Activated CD8-positive, alpha-beta memory T cell treated with anti-CD3 and anti-CD28 coated beads for 4 hours (primary cell): ENCODE measurements at places on chromosomes 11 and 22.

DNA sequence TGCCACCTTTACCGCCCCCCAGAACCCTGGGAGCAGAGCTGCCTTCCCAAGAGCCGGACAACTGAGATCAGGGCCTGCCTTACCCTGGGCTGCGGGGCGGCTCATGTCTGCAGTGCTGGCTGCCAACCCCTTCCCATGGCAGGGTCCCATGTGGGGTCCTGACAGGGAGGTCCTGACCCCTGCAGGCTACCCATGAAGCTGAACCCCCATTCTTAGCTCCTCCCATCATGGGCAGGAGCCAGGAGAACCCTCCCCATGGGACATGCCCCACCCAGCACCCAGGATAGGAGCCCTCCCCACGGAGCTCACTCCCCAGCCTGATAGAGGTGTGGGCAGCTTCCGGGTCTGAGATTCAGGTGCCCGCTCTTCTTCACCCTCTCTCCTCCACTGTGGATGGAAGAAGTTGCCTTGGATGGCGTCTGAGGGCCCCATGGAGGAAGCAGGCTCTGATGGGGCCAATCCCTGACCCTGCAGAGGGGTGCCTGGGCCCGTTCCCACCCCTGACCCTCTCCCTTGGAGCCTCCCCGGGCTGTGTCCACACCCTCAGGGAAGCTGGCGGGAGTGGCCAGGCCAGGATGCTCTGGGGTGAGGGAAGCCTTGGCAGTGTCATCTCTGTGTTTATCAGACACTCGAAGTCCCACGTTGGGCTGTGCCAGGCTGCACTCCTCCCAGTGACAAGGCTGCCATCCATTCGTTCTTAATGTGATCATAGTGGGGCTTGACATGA, 1508.2 kb downstream of the BRD1 start:
- no peak for DNase-seq

GRCh38 chr22:19893363-19893762, 38.7 kb upstream of the GNB1L start:
- DNase-seq = no peak

GRCh38 chr22:43998679-43999264, 25.3 kb upstream of the PARVB start:
- DNase-seq = no peak

DNA sequence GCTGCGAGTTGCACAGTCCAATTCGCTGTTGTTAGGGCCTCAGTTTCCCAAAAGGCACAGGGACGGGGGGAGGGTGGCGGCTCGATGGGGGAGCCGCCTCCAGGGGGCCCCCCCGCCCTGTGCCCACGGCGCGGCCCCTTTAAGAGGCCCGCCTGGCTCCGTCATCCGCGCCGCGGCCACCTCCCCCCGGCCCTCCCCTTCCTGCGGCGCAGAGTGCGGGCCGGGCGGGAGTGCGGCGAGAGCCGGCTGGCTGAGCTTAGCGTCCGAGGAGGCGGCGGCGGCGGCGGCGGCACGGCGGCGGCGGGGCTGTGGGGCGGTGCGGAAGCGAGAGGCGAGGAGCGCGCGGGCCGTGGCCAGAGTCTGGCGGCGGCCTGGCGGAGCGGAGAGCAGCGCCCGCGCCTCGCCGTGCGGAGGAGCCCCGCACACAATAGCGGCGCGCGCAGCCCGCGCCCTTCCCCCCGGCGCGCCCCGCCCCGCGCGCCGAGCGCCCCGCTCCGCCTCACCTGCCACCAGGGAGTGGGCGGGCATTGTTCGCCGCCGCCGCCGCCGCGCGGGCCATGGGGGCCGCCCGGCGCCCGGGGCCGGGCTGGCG, at the start of gene BCR:
Gene BCR, plus strand, starts transcription at position 209 of the 592 bp plus-strand sequence. CDS start 452 bp downstream, outside the sequence.
- DNase-seq = peak; percentile 30

DNA sequence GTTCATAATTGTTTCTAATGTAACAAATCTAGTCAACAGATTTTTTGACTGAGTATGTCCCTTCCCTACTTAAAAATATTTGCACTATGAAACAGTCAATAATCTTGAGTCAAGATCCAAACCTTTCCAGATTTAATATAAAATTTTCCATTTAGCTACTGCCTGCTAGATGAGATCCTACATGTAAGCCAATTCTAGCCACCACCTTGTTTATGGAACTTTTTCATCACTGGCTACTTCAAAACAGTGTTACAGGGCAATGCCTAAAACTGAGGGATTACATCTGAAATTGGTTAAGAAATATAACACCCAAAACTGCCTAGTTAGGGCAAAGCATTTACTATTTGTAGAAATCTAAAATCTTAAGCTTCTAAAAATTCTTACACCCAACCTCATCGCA, 10.5 kb upstream of the FUT4 start:
- no peak for DNase-seq

DNA sequence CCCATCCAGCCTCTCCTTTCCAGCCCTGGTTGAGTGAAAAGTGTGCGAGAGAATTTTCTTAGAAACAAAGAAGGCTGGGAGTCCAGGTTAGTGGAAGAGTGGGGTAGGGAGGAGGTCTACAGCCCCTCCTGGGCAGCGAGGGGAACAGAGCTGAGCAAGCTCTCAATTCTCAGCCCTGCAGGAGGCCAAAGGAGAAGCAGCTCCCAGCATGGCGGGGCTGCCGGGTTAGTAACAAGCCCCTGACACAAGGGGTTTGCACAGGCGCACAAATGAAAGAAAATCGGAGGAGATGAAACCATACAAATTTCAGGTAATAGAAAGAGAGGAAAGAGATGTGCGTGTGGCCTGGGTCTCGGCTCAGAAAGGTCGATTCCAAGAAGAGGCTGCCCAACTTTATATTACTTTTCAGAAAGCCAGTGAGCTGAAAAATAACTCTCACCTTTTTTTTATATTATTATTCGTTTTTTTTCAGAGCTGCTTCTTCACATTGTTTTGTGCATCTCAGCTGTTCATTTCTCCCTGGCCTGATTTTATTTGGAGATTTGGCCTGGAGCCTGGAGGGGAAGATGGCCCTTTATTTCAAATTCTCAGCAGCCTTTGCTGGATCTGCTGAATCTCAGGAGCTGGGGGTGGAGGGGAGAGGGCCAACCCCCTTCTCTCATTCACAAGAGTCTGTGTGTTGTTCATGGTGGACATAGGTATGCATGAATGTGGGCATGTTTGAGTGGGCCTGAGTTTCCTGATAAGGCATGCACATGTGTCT, 583.2 kb downstream of the BUD13 start:
- DNase-seq = no peak

GRCh38 chr22:17976121-17976520, 48.2 kb downstream of the MICAL3 start:
- no peak for DNase-seq

DNA sequence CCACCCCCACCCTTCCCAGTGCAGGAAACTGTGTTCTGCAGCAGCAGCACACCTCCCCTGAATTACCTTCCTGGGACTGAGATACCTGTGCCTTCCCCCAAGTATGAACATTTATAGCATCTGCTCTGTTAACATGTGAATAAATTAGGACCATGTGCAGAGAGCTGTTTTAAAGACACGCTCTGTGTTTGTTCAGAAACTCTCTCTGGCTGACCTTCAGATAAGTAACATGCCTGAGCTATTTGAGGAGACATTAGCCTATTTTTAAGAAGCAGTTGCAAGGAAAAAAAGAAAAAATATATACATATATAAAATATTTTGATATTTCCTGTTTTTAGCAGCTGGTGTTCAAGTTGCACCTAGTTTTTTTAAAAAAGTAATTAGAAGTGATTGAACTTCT, 5.4 kb downstream of the NAV2 start:
- no peak for DNase-seq

GRCh38 chr11:86610559-86611341, 61.7 kb downstream of the ME3 start:
- no peak for DNase-seq

DNA sequence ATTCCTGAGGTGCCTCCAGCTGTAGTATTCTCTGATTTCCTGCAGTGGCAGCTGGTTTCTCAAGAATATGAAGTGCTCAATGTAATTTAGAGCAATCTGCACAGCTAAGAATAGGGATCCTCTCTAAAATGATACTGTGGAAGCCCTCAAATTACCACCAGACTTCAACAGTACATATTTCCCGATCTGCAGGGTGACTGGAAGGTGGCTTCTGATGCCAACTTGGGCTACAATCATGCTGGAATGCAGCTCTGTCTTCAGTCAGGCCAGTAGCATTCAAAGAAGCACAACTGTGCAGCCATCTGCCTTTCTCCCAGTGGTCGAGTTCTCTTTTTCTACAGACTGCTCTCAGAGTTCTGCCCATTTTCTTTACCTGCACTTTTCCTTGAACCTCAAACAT, 55.5 kb upstream of the CD5 start:
- no peak for DNase-seq

DNA sequence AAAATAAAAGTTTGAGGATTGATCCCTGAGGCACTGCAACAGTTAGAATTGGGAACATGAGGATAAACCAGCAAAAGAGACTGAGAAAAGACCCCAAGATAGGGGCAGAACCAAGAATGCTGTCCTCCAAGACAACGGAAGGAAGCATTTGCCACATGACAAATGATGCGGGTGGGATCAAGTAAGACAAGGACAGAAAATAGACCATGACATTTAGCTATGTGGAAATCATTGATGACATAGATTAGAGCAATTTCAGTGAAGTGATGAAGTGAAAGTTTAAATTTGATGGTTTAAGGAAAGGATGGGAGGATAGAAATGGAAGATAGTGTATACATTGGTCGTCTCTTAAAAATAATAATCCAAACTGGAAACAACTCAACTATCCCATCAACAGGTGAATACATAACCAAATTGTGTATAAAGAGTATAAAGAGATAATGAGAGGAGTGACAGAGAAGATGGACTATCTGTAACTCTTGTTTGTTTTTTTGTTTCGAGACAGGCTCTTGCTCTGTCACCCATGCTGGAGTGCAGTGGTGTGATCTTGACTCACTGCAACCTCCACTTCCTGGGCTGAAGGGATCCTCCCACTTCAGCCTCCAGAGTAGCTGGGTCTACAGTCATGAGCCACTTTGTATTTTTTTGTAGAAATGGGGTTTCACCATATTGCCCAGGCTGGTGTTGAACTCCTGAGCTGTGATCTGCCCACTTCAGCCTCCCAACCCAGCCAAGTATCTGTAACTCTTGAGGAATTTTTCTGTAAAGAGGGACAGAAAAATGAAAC, 48.7 kb upstream of the FDX1 start:
- no peak for DNase-seq

- DNase-seq = no peak
Observed at GRCh38 chr22:40070701-40071100, 75.9 kb downstream of the FAM83F start.

DNA sequence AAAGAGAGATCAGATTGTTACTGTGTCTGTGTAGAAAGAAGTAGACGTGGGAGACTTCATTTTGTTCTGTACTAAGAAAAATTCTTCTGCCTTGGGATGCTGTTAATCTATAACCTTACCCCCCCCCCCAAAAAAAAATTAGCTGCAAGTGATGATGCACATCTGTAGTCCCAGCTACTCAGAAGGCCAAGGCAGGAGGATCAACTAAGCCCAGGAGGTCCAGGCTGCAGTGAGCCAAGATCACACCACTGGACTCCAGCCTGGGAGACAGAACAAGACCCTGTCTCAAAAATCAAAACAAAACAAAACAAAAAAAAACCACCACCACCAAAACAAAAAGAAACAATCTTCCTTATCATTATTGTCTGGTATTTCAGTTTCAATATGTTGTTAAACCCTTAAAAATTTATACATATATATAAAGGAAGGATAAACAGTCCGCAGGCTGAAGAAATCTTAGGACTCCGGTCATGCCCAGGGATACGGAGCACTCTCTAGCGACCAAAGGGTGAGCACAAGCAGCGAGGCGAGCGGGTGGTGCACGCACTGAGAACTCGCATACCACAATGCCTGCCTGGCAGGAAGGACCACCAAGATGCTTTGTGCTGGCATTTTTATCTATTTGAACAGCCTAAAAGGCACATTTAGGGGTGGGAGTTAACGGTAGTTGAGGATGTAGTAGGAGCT, 6.4 kb downstream of the POLDIP3 start:
- DNase-seq = no peak

- no peak for DNase-seq
Observed at GRCh38 chr22:42670921-42671709, 21.9 kb upstream of the CYB5R3 start.

DNA sequence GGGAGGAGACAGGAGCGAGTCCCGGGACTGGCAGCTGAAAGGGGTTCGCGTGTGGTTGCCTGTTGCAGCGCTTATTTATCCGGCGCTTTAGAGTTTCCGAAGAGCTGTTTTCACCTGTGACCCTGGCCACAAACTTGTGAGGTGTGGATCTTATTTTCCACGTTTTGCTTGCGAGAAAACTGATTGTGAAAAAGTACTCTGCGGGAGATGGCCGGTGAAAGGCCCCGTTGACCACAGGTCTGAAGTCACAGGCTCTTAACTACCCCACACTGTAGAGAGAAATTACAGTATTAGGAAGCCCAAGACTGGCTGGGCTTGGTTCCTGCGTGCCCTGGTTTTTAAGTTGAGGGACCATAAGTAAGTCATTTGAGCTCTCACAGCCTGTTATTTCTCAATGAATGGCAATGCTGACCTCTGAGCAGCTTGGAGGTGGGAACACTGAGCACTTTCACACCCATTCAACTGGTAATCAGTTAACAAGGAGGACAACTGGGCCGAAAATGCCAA, 379 bp upstream of the RAB38 start:
- DNase-seq = no peak

- DNase-seq = no peak
Observed at GRCh38 chr11:7575841-7576725, 62.3 kb downstream of the PPFIBP2 start.

DNA sequence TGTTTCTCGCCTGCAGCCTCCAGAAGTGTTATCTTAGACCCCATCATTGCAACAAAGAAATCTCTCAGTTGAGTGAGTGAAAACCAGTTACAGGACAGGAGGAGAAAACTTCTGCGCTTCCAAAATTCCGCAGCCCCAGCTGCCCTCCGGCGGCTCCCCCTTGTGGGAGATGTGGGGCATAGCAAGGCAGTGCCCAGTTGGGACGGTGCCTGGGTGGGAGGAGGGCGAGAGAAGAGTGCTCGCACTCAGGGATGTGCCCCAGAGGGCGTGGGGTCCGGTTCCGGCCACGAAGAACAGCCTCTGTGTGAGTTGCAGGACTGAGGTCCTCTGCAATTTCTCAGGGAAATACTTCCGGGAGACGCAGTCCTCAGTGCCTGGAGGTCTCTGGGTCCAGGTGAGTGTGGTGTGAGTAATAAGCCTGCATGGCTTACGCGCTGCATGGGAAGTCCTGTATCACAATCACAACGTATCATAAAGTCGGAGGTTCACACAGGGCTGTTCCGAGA, 87.0 kb upstream of the BLID start:
- no peak for DNase-seq

- DNase-seq = peak; percentile 28
Observed at GRCh38 chr22:39306456-39307361, 12.7 kb downstream of the RPL3 start.

DNA sequence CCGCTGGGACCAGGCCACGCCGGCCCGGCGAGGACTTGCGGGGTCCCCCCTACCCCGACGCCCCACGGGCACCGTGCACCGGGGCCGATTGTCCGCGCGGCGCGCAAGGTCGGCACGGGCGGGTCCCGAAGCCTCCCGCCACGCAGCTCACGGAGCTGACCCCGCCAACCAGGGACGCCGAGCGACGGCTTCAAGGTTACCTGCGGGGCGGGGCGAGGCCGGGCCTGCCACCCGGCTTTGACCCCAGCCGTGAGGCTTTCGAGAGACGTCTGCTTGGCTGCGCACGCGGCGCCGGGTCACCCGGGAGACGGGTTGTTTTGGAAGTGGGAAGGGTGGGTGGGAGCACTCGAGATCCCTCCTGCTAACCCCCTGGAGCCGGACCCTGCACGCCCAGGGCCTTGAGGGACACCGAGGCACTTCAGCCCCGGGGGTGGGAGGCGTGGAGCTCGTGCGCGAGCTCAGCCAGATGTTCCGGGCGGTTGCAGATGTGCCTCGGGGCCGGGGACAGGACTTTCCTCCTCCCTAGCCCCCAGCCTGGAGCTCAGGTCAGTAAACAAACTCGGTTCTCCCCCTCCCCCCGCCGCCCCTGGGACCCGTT, 3.2 kb upstream of the WNT11 start:
- no peak for DNase-seq

- DNase-seq = no peak
Observed at GRCh38 chr22:35369996-35370395, 10.9 kb upstream of the HMOX1 start.
